ENCODE measurements at places on chromosomes 7 and 10.

DNA sequence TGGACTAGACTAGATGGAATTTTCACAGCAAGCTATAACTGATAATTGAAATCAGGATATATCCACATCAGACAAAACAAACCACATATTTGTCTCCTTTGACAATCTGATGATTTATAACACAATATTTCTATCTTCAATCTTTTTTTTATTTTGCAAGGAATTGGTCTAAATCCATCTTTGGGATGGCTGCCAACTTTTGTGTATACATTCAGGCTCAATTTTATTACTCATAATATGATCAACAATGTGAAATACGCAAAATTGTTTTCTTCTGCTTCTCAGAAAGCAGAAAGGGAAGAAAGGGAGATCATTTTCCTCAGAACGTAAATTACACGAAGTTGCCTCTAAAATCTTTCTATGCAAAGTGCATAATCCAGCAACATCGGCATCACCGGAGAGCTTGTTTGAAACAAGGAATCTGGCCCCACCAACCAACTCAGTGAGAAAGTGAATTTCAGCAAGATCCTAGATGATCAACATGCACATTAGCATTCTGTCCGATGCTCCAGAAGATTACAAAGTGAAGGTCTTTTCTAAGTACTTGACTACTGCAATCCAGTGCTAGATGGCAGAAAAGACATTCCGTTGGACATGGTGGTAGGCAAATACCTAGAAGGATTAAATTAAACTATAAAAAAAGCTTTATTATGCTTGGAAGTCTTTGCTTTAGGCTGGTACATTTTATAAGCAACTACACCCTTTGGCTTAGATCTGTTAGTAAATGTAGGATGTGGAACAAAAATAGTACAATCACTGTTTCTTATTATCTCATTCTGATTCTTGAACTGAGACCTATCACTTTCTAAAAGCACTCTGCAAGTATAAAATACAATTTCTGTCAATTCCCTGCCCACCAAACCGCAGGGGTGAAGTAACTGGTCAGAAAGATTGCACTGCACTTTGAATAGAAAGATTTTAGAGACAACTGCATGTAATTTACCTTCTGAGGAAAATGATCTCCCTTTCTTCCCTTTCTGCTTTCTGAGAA, 126.4 kb upstream of the RSU1 start:
- no peak for DNase-seq

- DNase-seq = no peak
These were observed 18.6 kb downstream of the DRGX start for GRCh38 chr10:49377256-49377655.

- DNase-seq = no peak
These were observed 298.4 kb downstream of the INHBA start for GRCh38 chr7:41404375-41405074.

DNA sequence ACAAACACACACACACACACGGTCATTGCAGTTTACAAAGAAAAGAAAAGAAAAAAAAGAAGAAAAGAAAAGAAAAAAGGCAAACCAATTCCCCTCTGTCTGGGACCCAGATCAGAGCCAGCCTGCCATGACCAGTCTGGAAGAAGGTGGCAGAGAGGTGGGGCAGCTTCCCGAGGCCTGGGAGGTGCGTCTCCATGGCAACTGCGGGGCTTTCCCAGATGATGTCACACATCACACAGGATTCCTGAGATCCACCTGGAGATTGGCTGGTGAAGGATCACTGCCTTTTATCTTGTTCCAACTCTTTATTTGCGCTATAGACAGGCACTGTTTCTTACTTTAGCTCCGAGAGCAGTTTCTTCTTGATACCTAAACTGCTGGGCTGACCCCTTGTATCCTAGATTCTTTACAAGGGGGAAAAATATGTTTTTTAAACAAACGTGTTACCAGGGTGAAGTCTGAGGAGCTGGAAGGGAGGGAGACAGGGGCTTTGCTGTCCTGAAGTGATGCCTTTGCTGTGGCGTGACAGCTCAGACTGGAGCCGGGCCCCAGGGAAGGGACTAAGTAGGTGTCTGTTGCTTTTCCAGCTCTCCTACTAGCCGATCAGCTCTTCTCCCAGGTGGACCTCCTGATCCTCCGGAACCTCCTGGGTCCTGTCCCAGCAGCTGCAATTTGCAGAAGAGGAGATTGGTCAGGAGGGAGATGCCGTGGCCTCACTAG, 298.5 kb downstream of the KLF6 start:
- DNase-seq = no peak

DNA sequence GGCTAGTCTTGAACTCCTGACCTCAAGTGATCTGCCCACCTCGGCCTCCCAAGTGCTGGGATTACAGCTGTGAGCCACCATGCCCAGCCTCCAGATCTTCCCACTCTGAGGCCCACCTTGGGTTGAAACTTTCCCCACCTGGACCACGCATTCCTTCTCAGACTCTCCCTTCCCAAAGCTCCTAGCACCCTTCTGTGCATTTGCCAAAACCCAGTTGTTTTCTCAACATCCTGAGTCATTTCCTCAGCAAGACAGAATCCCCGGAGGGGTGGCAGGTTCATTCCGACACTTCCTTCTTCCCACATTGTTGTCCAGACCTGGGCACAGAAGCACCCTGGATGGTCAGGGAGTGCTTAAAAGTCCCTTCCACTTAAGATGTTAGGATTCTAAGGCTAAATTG, 28.9 kb downstream of the BAG3 start:
- DNase-seq = no peak

DNA sequence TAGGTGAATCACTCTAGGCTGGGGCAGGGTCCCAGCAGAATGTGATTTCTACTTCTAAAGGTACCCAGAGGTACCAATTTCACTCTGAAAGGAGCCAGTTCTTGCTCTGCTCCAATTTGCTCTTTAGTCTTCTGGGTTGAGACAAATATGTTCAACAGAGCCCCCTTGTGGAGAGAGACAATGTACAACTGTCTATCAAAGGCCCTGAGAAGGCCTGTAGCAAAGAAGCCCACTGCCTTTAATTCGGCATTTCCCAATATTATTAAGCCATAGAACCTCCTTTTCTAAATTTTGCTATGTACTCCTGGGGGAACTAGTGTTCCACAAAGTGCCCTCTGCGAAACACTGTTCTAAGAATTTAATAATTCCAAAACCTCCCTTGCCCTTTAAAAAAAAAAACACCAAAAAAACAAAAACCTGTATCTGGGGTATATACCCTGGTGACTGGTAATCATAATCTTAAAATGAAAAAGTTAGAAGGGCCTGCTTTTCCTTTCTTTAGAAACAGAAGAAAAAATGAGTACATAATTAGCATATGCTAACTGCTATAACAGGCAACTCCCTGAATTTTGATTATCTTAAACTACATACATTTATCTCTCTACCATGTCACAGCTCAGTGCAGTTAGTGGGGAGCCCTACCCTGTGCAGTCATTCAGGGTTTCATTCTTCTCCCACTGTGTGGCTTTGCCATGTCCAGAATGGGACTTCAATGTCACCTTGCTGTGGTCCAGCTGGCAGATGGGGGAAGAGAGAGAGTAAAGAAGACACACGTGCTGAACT, 160.9 kb upstream of the BMPER start:
- peak; percentile 24 for DNase-seq

DNA sequence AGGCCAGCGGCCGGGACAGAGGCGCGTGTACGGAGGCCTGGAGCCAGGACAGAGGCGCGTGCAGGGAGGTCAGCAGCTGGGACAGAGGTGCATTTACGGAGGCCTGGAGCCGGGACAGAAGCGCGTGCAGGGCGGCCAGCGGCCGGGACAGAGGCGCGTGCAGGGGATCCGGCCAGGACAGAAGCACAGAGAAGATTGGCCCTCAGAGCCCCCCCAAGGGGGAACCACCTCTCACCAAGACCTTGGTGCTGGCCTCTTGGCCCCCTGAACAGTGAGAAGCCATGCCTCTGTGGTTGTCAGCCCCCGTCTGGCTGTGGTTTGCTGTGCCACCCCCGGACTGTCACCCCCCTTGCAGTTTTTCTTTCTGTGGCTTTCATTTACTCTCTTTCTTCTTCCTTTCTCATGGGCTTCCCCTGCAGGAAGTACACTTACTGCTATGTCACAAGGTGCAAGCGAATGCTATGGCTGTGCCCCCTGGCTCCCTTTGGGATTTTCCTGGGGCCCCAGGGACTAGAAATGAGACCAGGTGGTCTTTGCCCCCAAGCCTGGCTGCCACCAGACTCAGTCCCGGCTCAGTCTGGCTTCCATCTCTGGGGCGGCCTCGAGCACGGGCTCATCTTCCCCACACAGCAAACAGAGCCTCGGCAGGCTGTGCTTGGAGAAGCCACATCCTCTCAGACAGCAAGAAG, 41.1 kb downstream of the INSIG1 start:
- no peak for DNase-seq

DNA sequence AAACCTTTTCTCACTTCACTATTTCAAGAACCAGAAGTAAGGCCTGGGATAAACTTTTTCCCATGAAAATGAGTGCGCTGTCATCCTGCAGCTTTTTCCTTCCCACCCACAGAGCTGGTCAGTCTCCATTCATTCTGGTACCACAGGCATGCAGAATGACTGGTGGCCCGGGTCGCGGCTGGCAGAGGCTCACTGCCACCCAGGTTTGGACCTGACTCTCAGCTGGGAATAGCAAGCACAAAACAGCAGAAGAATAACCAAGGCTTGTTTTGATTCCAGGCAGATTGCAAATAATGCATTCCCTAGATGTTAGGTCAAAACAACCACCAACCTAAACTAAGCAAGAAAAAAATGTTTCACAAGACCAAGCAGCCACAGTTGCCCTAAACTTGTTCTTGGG, 190.5 kb upstream of the NRP1 start:
- no peak for DNase-seq

DNA sequence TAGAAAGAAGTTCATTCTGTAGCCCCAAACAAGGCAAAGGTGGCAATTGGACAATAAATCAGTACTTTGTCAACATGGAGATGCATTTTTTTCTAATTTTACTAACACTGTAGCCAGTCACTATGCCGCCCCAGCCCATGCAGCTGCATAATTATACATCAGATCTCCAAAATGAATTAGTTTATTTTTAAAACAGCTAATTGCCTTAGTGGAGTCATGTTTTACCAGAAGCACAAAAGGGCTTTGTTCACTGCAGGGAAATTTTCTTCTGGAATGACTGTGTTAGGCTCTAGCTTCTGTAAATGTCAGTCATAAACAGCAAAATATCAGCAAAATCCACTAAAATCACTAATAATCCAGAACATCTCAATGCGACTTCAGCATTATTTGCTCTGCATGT, 20.1 kb upstream of the HDAC9 start:
- no peak for DNase-seq

All from NCI-H1694 treated with DMSO at 0.1 percent for 48 hours (cell line).